ENCODE measurements at places on chromosomes 13 and 19. TPM values are rescaled to one million over a fixed set of nuclear protein-coding genes. Genes with fewer than 3 reads are reported as not detected.
A peak's percentile ranks its signal among the peaks of the same experiment; 100 is the strongest.

The KASH5 gene
- not detected for total RNA-seq

The NXNL1 gene
- not detected for total RNA-seq

The LGALS14 gene
- not detected for total RNA-seq

The SRRM5 gene
- 0.28 TPM for total RNA-seq

The ZNF418 gene
- 5.2 TPM for total RNA-seq

The ICAM5 gene
- 0.22 TPM for total RNA-seq

The CLEC17A gene
- not detected for total RNA-seq

The C19orf33 gene
- total RNA-seq: 48.6 TPM

The CBARP gene
- 2.6 TPM for total RNA-seq

The KLF16 gene
- 5.6 TPM for total RNA-seq

The ZNF44 gene
- total RNA-seq: 8.6 TPM

The ZNF560 gene
- not detected for total RNA-seq

The CBY2 gene
- not detected for total RNA-seq

The VSTM2B gene
- not detected for total RNA-seq

The RYR1 gene
- total RNA-seq: 0.33 TPM

The SLC46A3 gene
- total RNA-seq: 24.1 TPM

GRCh38 chr19:48500830-48501493, 10.7 kb downstream of the LMTK3 start:
- no peak overlapping the region for H3K4me3 ChIP-seq
- H3K4me1 ChIP-seq: peaks cover 8% of the 10 kb centered on the region
- DNase-seq: no peak
- H3K36me3 ChIP-seq: no peaks in the 10 kb centered on the region

DNA sequence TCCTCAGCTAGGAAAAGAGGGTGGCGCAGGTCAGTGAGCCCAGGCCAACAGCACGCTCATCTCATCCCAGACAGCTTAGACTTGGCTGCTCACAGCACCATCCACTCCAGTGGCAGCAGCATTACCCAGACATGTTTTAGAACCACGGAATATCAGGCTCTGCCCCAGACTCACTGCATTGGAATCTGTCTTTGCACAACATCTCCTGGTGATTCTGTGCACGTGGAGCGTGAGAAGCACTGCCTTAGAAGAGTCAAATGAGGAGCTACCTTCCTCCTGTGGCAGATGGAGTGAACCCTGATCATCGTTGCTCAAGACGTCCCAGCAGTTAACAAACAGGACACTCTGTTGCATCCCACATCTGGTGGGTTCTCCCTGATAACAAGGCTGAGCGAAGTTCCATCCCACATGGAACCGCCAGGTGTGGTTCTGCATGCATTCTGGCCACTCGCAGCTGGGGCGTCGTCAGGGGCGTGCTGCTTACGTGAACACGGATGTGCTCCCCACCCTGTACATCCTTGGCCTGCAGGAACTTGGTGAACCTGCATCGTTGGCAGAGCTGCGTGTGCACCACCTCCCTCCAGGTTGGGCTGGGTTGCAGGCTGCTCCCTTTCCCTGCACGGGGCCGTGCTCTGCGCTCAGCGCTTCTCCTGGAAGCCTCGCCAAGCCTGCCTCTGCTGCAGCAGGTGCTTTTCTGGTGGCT, 25.2 kb upstream of the ATP11A start:
- no peak overlapping the region for H3K4me3 ChIP-seq
- no peak overlapping the region for H3K27ac ChIP-seq
- H3K27me3 ChIP-seq: no peaks in the 10 kb centered on the region
- H3K36me3 ChIP-seq: no peaks in the 10 kb centered on the region

GRCh38 chr19:37635076-37636056, 19.9 kb downstream of the ZFP30 start:
- H3K27ac ChIP-seq: no peak overlapping the region
- H3K4me1 ChIP-seq: no peaks in the 10 kb centered on the region
- DNase-seq: no peak
- H3K27me3 ChIP-seq: no peaks in the 10 kb centered on the region

GRCh38 chr13:41296879-41297646, 14.0 kb upstream of the NAA16 start:
- no peaks in the 10 kb centered on the region for H3K27me3 ChIP-seq
- H3K27ac ChIP-seq: no peak overlapping the region
- no peaks in the 10 kb centered on the region for H3K4me1 ChIP-seq
- H3K4me3 ChIP-seq: no peak overlapping the region

- peak overlapping the region; percentile 74 for H3K4me3 ChIP-seq
- DNase-seq: no peak
- no peaks in the 10 kb centered on the region for H3K27me3 ChIP-seq
- no peaks in the 10 kb centered on the region for H3K4me1 ChIP-seq
- H3K27ac ChIP-seq: peak overlapping the region; percentile 77
- no peaks in the 10 kb centered on the region for H3K36me3 ChIP-seq
Measured at GRCh38 chr13:102399791-102400674, 1.8 kb downstream of the FGF14 start.

- H3K36me3 ChIP-seq: no peaks in the 10 kb centered on the region
- H3K27ac ChIP-seq: no peak overlapping the region
- no peak overlapping the region for H3K4me3 ChIP-seq
- no peak for DNase-seq
- H3K4me1 ChIP-seq: peaks cover 18% of the 10 kb centered on the region
Measured at GRCh38 chr19:42412661-42413076, 14.5 kb downstream of the LIPE start.

- no peak for DNase-seq
- no peak overlapping the region for H3K4me3 ChIP-seq
- H3K36me3 ChIP-seq: no peaks in the 10 kb centered on the region
- no peak overlapping the region for H3K27ac ChIP-seq
Measured at GRCh38 chr13:113005076-113005865, 36.3 kb downstream of the MCF2L start.

DNA sequence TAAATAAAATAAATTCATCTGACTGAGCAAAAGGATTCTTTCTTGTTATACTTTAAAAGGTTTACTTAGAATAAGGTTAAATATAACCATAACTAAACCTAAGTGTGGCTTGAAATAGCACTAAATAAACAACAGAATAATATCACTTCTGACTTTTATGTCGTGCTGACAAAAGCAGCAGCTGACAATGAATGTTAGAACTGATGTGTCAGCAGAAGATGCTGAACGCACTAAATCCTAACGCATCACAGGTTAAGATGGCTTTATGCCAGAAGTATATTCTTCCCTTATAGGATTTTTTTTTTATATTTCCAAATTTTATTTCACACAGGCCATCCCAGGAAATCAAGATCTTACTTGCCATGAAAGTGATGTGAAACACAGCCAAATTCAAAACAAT, 558.3 kb upstream of the NBEA start:
- no peak overlapping the region for H3K4me3 ChIP-seq
- DNase-seq: no peak
- H3K27me3 ChIP-seq: no peaks in the 10 kb centered on the region
- no peaks in the 10 kb centered on the region for H3K4me1 ChIP-seq
- H3K27ac ChIP-seq: no peak overlapping the region

GRCh38 chr13:63161219-63161618, 1745.6 kb upstream of the PCDH20 start:
- H3K27me3 ChIP-seq: no peaks in the 10 kb centered on the region
- H3K4me1 ChIP-seq: no peaks in the 10 kb centered on the region
- no peaks in the 10 kb centered on the region for H3K36me3 ChIP-seq
- no peak overlapping the region for H3K27ac ChIP-seq
- no peak for DNase-seq

DNA sequence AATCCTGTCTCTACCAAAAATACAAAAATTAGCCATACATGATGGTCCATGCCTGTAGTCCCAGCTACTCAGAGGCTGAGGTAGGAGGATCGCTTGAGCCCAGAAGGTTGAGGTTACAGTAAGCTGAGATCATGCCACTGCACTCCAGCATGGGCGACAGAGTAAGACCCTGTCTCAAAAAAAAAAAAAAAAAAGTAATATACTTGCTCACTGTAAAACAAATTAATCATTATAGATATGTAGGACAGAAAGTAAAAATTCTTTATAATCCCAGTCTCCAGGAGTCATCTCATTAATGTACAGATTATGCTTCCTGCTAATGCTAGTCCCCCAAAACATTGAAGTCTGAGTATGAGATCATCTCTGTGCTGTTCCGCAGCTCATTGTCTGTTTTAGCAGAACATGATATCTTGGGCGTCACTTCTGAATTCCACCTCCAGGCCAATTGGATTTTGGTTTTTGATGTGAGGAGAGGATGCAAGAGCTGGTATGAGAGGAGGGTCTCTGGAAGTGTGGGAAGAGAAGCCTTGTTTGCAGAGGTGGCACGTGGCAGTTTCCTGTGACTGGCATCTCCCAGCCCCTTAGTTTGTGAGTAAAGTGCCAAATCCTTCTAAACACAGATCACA, 75.4 kb upstream of the NPAS1 start:
- no peaks in the 10 kb centered on the region for H3K36me3 ChIP-seq
- H3K4me1 ChIP-seq: no peaks in the 10 kb centered on the region
- DNase-seq: no peak
- H3K4me3 ChIP-seq: no peak overlapping the region

GRCh38 chr13:24080134-24080533, 80.4 kb upstream of the SPATA13 start:
- no peaks in the 10 kb centered on the region for H3K36me3 ChIP-seq
- H3K4me3 ChIP-seq: no peak overlapping the region
- no peaks in the 10 kb centered on the region for H3K27me3 ChIP-seq

- no peak overlapping the region for H3K4me3 ChIP-seq
- peaks cover 46% of the 10 kb centered on the region for H3K4me1 ChIP-seq
- H3K36me3 ChIP-seq: peaks cover 52% of the 10 kb centered on the region
- DNase-seq: no peak
- H3K27ac ChIP-seq: no peak overlapping the region
- H3K27me3 ChIP-seq: no peaks in the 10 kb centered on the region
Measured at GRCh38 chr19:3440082-3440481, 40.2 kb downstream of the SMIM24 start.

- H3K4me3 ChIP-seq: no peak overlapping the region
- no peak overlapping the region for H3K27ac ChIP-seq
- no peaks in the 10 kb centered on the region for H3K36me3 ChIP-seq
- DNase-seq: peak; percentile 46
- no peaks in the 10 kb centered on the region for H3K27me3 ChIP-seq
Measured at GRCh38 chr13:45715351-45715750, 13.2 kb downstream of the CBY2 start.

DNA sequence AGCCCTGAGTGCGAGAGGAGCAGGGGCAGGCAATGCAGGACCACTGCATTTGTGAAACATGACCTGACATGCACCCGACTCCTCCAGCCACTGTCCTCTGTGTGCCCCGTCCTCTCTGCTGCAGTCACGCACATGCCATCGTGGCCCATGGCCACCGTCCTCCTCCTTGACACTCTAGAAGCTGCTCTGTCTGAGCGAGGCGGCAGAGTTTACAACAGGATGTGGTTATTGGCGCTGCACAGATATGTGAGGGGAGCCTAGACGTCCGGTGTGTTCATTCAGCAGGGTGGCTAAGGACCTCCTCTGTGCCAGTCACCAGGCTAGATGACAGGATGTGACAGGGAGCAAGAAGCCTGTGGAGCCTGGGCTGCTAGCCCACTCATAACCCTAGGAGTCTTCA, 277.8 kb downstream of the FOXO1 start:
- no peaks in the 10 kb centered on the region for H3K4me1 ChIP-seq
- no peak for DNase-seq
- H3K27me3 ChIP-seq: no peaks in the 10 kb centered on the region
- no peaks in the 10 kb centered on the region for H3K36me3 ChIP-seq

DNA sequence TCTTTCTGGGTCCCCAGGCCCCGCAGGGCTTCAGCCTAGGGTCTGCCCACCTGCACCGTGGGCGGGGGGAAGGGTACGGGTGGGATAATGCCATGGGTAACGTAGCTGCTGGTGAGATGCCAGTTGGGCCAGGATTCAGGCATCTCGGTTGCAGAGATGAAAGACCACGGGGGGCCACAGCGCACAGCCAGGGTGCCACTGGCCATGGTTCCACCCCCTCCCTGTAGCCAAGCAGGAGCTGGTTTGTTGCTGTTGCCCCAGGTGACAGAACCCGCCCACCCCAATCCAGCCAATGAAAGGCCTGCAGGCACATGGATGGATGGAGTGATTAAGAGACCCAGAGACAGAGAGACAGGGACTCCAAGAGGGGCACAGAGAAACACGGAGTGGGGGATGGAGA, 1.0 kb upstream of the CGB7 start:
- no peak overlapping the region for H3K27ac ChIP-seq
- no peaks in the 10 kb centered on the region for H3K36me3 ChIP-seq
- no peaks in the 10 kb centered on the region for H3K4me1 ChIP-seq
- H3K4me3 ChIP-seq: no peak overlapping the region

GRCh38 chr19:50162988-50163387, at the start of gene IZUMO2:
IZUMO2 (minus strand) TSS chr19:50163281; CDS start chr19:50163194, 87 bp downstream.
- no peak within 1 kb of the TSS for H3K4me3 ChIP-seq
- H3K27me3 ChIP-seq: no peaks in the 10 kb centered on the region
- H3K36me3 ChIP-seq: no peaks in the 10 kb centered on the region

DNA sequence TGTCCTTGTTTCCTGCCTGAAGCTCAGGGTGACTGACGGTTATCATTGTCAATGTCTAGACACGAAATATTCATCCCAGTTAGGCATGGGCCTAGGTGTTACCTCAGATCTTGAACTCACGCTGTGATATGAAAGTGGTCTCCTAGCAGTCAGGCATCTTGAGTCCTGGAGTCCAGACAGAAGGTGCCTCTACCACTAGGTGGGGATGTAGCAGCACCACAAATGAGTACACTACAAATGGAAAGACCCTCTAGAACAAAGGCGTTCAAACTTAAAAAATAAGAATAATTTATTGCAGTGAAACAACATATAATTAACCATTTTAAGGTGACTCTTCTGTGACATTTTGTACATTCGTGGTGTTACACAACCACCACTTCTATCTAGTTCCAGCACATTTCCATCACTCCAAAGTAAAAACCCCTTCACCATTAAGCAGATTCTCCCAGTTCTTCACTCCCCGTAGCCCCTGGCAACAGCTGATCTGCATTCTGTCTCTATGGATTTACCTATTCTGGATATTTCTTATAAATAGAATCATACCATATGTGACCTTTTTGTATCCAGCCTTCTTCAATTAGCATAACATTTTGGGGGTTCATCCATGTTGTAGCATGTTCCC, 11.9 kb upstream of the FRY start:
- DNase-seq: no peak
- no peak overlapping the region for H3K4me3 ChIP-seq
- peaks cover 22% of the 10 kb centered on the region for H3K4me1 ChIP-seq
- no peak overlapping the region for H3K27ac ChIP-seq
- no peaks in the 10 kb centered on the region for H3K27me3 ChIP-seq

GRCh38 chr19:12126707-12127106, 13.4 kb downstream of the ZNF20 start:
- no peak for DNase-seq
- H3K4me3 ChIP-seq: no peak overlapping the region
- H3K4me1 ChIP-seq: no peaks in the 10 kb centered on the region
- H3K27me3 ChIP-seq: no peaks in the 10 kb centered on the region
- no peak overlapping the region for H3K27ac ChIP-seq
- no peaks in the 10 kb centered on the region for H3K36me3 ChIP-seq

DNA sequence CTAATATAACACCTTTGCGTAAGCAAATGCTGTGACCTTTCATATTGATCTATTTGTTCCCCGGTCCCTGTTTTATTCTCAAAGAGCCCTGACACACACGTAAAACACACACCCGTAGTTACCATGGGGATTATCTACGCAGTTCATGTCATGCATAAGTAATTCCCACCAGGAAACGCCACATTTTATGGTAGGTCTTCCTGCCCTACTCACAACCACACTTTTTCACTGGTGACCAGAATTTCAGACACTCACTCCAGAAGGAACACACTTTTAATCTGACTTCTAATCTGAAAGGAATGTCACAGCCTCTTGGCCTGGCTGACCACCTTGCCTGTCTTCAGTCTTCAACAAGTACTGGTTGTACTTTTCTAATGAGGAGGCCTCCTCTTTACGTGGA, 46.8 kb downstream of the SLC7A1 start:
- H3K4me1 ChIP-seq: no peaks in the 10 kb centered on the region
- no peak overlapping the region for H3K27ac ChIP-seq
- H3K36me3 ChIP-seq: peaks cover 22% of the 10 kb centered on the region
- H3K27me3 ChIP-seq: no peaks in the 10 kb centered on the region
- no peak for DNase-seq
